ENCODE measurements at places on chromosomes 4 and X.

- DNase-seq = no peak
Measured at GRCh38 chr4:17155486-17155885, 257.0 kb upstream of the LDB2 start.

- no peak for DNase-seq
Measured at GRCh38 chr4:86367577-86367976, 7.7 kb upstream of the MAPK10 start.

- no peak for DNase-seq
Measured at GRCh38 chr4:153189016-153189801, 15.0 kb upstream of the TRIM2 start.

- DNase-seq = no peak
Measured at GRCh38 chrX:8913655-8914409, 112.6 kb upstream of the FAM9A start.

- no peak for DNase-seq
Measured at GRCh38 chr4:159267869-159268285, 165.0 kb downstream of the RAPGEF2 start.

GRCh38 chr4:136823020-136823419 lies 709.3 kb downstream of the PCDH18 start:
- no peak for DNase-seq

GRCh38 chr4:22071749-22072148 lies 123.2 kb upstream of the KCNIP4 start:
- no peak for DNase-seq

GRCh38 chr4:160175064-160175643 lies 1072.3 kb downstream of the RAPGEF2 start:
- no peak for DNase-seq

DNA sequence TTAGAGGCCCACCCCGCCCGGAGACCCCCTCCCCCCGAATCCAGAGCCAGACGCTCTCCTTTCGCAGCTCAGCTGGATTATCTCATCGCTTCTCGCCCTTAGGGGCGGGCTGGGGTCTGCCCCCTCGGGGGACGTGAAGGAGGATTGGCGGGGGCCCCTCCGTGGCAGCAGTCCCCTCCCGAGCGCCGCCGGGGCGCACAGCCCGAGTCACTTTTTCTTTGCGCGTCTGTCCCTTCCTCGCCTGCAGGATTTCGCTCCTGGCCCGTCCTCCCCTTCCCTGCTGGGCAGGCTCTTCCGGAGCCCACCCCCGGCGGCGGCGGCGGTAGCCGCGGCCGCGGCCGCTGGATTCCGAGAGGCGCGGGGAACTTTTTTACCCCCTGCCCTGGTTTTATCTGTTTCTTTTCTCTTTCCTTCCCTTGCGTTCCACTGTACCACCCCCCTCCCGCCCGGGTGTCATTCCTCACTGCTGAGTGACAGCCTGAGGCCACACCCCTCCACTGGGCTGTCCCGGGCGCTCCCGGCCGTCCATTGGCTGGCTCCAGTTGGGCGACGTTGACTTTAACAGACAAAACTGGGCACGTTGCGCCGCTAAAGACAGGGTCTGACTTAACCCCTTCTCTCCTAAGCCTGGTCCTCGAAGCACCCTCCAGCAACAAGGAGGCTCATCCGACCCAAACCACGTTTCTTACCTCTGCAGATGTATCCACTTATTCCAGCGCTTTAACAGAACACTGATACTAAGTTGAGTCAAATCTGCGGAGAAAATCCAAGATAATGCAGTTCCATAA lies 492 bp upstream of the NKX3-2 start:
- no peak for DNase-seq

GRCh38 chr4:139734201-139734874 lies 68.7 kb downstream of the MGST2 start:
- no peak for DNase-seq

- DNase-seq = no peak
Measured at GRCh38 chr4:101621120-101621519, 169.4 kb upstream of the BANK1 start.

DNA sequence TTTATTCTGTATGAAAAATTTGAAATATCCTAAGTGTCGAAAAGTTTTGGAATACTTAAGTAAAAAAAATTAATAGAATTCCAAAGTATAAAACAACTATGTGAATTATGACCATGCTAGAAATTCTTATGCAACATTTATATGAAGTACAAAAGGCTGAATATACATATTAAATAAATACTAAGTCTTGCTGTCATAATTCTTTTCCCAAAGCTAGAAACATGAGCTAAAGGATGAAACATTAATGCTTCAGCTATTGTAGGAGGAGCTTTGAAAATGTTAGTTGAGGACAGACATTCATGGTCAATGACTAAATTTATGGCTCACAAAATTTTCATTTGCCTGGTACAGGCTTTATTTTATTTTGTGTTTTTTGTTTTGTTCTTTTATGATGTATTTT lies 207.3 kb downstream of the GABRB1 start:
- no peak for DNase-seq

- DNase-seq = no peak
Measured at GRCh38 chr4:69239557-69240168, 25.1 kb upstream of the UGT2B11 start.

- no peak for DNase-seq
Measured at GRCh38 chrX:151702741-151703340, 7.6 kb downstream of the PRRG3 start.

DNA sequence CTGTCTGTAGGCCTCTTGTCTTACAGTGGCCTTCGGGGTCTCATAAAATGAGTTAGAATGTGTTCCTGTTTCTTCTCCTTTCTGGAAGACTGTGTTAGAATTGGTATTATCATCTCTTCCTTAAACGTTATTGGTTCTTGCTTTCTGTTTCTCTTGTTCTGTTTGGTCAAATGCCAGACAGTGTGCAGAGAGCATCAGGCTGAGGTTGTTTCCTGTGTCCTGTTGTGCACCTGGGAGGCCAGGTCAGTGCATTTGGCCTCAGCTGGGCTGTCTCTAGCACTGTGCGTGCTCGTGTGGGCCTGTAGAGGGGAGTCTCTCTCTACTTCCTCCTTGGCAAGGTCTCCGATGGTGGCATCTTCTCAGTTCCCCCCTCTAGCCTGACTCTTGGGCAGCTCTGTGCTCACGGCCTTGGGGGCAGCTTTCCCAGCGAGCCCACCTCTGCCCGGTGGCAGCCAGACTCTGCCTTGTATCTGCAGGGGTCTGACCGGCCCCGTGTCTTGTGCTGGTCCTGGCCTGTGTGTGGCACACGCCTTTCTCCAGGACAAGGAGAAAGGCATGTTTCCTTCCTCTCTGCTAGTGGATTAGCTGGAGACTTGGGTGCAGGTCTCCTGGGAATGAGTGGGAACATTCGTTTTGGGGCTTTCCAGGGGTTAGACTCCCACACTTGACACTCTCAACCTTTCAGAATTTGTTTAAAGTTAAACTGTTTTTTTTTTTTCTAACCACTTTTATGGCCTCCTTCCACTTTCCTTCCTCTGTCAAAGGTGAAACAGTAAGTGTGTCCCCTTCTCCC lies 62.3 kb downstream of the FAM193A start:
- no peak for DNase-seq

- no peak for DNase-seq
Measured at GRCh38 chr4:121050300-121050699, 22.0 kb downstream of the NDNF start.

DNA sequence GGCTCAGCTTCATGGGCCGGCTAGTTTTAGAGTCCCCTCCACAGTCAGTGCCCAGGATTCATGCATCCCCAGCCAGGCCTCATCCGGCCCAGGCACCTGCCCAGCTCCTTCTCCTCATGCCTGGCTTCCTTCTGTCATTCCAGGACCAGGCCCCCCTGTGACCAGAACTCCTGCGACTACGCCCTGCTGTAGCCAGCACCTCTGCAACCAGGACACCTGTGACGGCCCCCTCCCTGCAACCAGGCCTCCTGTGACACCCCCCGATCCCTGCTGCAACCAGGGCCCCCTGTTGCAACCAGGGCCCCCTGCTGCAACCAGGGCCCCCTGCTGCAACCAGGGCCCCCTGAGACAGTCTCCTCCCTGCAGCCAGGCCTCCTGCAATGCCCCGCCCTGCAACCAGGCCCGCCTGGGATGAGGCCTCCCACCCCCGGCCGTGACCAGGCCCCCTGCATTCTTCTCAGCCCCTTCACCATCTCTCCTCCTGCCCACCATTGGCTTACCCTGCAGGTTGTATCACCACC lies 46.8 kb downstream of the HTRA3 start:
- no peak for DNase-seq

GRCh38 chr4:3330707-3331106 lies 37.9 kb downstream of the RGS12 start:
- DNase-seq = no peak

DNA sequence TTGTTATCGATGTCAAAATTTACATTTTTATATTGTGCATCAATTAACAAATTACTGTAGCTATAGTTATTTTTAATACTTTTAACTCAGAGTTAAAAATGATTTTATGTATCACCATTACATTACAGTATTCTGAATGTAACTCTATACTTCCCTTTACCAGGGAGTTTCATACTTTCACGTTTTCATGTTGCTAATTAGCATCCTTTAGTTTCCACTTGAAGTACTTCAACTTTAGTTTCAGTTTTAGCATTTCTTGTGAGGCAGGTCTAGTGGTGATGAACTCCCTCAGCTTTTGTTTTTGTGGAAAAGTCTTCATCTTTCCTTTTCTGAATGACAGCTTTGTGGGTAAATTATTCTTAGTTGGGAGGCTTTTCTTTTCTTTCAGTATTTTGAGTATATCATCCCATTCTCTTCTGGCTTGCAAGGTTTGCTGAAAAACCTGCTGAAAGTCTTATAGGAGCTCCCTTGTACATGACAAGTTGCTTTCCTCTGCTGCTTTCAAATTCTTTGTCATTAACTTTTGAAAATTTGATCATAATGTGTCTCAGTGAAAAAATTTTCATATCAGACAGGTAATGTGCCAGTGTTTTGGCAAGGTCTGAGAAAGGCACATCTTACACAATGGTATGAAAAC lies 9.8 kb upstream of the CISD2 start:
- DNase-seq = no peak

GRCh38 chr4:182354867-182355266 lies 111.7 kb downstream of the TENM3 start:
- no peak for DNase-seq

DNA sequence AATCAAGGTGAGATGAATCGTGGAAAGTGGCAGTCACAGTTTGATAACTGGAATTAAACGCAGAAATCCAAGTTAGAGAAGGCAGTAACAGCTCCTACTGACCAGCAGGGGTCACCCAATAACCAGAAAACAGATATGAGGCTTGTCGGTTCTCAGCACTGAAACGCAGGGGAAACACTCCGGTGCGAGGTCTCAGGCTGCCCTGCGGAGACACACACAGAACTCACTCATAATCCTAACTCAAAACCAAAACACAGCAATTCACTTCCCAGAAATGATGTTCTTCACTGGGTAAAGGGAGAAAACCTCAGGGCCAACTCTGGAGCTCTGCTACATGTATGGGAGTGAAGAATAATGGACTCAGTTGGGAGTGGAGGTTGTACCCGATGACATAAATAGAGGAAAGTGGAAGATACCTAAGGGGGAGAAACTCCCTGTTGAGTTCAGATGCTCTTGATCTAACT lies 384.4 kb downstream of the RAPGEF2 start:
- peak; percentile 3 for DNase-seq

- no peak for DNase-seq
Measured at GRCh38 chr4:168440442-168441264, 39.6 kb downstream of the DDX60L start.

- DNase-seq = peak; percentile 62
Measured at GRCh38 chr4:7803992-7804755, 135.5 kb downstream of the AFAP1 start.

DNA sequence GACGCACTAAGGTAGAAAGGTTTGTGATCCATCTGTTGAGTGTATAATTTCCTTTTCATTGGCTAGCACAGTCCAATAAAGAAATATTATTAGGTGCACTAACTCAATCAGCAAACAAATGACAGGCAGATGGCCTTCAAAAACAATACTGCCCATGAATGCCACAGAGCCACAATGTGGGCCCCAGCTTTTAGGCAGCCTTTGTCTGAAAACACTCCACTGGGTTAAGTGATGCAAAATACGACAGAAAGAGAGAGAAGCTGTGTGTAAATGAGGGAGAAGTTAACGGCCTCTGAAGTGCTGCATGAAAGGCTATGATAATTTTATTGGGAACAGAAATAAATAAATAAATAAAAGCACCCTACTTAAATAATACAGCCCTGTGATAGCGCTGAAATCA lies 274.6 kb downstream of the NKX6-1 start:
- DNase-seq = no peak

GRCh38 chr4:151568966-151569365 lies 160.0 kb downstream of the FHIP1A start:
- DNase-seq = no peak

DNA sequence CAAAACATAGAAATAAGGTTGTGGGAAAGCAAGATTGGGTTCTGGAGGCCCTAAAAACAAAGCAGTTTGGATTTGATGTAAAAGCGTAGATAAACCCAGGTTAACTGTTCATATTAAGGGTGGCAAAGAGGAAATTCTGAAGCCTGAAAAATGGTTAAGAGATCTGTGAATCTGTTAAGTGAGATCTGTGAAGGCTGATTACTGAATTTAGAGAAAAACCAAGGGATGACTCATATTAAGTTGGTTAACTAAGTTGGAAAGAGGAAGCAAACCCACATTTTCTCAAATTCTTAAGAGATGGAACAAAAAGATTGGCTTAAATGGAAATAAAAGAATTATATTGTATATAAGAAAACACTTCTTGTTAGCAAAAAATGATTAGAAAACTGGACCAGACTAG lies 22.8 kb downstream of the GPAT3 start:
- no peak for DNase-seq

DNA sequence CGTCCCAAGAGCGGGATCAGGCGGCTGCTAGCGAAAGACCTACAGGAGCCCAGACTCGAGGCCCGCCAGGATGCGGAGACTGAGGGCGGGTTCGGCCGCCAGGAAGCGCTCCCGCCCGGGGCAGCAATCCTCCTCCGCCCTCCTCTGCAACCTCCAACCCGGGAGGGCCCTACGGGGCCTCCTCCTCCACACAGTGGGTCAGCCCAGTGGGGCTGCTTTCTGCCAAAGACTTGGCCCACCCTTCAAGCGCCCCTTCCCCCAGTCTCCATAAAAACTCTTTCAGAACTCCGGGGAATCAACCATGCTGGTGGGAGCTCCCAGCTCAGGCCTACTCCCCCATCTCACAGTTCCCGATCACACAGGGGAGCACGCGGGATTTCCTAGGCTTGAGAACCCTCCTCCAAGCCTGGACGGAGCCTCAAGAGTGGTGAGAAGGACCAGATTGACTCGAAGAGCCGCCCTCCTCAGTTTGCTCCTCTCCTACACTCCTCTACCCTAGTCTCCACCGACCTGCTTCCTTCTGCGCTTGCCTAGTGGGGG lies 77.5 kb downstream of the RLIM start:
- DNase-seq = no peak
